Activated naive CD4-positive, alpha-beta T cell treated with anti-CD3 and anti-CD28 coated beads, Interleukin-2, amount 10 ng/mL, durations not matched to agents 7 days and 5 days (primary cell): ENCODE measurements at places on chromosomes 12 and 14.

DNA sequence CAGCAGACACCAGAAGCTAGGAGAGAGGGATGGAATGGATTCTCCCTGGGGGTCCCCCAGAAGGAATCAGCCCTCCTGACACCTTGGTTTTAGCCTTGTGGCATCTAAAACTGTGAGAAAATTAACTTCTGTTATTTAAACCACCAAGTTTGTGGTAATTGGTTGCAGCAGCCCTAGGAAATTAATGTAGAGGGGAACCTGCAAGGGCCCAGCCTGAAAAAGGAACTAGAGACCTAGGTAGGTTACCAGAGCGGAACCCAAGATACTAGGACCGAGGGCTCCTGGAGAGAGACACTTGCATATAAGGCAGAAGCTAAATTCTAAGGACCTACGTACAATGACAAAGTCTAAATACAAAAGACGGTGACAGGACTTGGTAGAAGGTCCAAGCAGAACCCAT lies 8.1 kb upstream of the DENND5B start:
- no peak overlapping the region for H3K27ac ChIP-seq
- peaks cover 11% of the 10 kb centered on the region for H3K27me3 ChIP-seq

DNA sequence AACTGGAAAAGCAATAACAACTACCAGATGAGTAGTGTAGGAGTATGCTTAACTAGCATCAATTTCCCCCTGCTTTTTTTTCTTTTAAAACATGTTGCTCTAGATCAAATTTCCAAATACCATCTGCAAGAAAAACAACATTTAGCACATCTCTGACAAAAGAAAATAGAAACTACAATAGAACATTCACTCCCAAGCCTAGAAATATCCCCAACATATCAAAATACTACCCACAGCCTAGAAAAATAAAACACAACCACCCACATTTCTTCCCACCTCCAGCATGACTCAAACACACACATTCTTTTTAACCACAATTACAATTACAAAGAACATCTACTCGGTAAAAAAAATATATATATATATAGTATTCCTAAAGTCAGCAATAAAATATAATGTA lies 120.0 kb downstream of the PPFIA2 start:
- no peaks in the 10 kb centered on the region for H3K4me1 ChIP-seq
- no peak overlapping the region for H3K27ac ChIP-seq
- DNase-seq, result no peak
- no peak overlapping the region for H3K4me3 ChIP-seq

DNA sequence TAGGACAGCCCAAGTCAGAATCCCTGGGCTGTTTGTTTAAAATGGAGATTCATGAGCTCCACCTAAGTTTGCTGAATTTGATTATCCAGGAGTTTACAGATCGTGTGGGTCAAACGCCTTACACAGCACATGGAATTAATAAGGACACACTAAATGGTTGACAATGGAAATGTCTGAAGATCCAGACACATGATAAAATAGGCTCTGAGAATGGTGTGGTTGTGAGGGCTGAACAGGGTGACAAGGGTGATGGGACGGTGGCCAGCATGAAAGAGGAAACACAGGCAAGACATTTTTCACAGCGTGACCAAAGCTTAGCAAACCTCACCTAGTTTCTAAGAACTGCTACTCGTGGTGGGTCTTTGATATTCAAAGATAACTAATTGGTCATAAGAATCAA lies 12.5 kb downstream of the VWF start:
- H3K27me3 ChIP-seq, result peaks cover 24% of the 10 kb centered on the region
- H3K27ac ChIP-seq, result no peak overlapping the region
- DNase-seq, result no peak
- no peak overlapping the region for H3K4me3 ChIP-seq

GRCh38 chr12:25417071-25417470 lies 136.0 kb downstream of the LMNTD1 start:
- H3K27me3 ChIP-seq, result peaks cover 8% of the 10 kb centered on the region

DNA sequence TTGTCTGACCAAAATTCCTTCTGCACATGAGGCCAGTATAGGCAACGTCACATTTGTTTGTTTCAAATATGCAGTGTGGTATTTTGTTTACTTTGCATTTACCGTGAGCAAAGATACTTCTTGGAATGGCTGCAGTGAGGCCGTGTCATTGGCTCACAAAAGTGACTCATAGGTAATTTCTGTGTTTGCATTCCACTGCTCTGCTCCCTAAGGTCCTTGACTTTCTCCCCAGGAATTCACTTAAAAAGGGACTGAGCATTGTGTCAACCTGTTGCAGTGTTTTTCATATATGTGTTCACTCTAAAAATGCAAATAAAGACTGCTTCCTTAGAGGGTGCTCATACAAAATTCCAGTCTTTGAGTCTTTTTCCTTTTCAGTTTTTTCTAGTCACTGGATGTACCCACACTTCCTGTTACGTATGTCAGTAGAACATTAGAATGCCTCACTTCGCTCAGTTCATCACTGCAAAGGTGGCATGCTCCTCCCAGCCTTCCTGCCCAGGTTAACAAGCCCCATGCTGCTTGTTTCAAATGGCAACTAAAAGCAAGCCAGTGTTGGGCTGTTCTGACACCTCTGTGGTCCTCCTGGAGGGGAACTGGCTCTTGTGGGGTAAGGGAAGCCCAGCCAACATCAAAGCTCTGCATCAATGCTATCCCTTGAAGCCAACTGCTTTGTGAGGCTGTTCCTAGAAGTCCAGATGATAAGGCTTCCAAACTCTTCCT lies 9.1 kb downstream of the C12orf76 start:
- peaks cover 51% of the 10 kb centered on the region for H3K4me1 ChIP-seq
- H3K27me3 ChIP-seq, result no peaks in the 10 kb centered on the region
- no peak overlapping the region for H3K4me3 ChIP-seq
- peak overlapping the region; percentile 92 for H3K27ac ChIP-seq
- peaks cover 69% of the 10 kb centered on the region for H3K36me3 ChIP-seq
- DNase-seq, result peak; percentile 60

GRCh38 chr14:102452302-102452701 lies 57.3 kb downstream of the ANKRD9 start:
- H3K4me1 ChIP-seq, result no peaks in the 10 kb centered on the region
- no peak for DNase-seq
- peaks cover 4% of the 10 kb centered on the region for H3K36me3 ChIP-seq
- no peak overlapping the region for H3K27ac ChIP-seq

GRCh38 chr14:92848887-92849286 lies 54.8 kb downstream of the GOLGA5 start:
- H3K4me1 ChIP-seq, result peaks cover 55% of the 10 kb centered on the region
- H3K27me3 ChIP-seq, result peaks cover 12% of the 10 kb centered on the region
- no peak overlapping the region for H3K27ac ChIP-seq
- no peak overlapping the region for H3K4me3 ChIP-seq
- H3K36me3 ChIP-seq, result peaks cover 5% of the 10 kb centered on the region

DNA sequence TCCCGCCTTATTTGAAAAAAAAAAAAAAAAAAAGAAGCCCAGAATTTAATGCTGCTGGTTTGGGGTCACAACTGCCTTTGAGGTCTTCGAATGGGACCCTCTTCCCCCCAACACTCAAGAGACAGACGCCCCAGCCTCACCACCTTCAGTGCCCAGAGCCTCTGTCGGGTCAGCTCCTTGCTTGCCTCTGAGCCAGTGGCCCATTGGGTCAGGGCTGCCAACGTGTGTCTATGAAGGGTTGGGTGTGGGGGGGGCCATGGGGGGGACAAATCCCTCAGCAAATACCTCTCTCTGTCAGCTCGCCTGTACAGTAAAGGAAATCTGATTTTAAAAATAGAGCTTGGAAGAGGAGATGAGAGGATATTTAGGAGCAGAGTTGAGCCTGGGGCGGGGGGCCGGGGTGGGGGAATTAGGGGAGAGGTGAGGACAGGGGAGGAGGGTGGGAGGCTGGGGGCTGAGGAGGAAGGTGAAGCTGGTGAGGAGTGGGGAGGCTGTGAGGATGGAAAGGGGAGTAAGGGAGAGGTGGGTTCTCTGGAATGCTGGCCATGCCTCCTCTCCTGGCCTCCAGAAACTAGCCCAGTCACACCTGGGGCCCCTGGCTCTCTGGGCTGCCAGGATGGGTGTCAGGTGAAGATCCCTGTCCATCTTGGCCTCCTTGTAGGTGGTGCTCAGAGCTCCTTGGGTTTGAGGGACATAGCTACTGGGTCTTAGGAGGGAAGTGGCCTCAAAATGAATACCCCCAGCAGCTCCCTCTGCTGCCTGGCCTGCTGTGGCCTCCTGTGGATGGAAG lies 13.3 kb downstream of the RTL1 start:
- no peak overlapping the region for H3K4me3 ChIP-seq
- no peaks in the 10 kb centered on the region for H3K36me3 ChIP-seq
- no peaks in the 10 kb centered on the region for H3K4me1 ChIP-seq
- peaks cover 16% of the 10 kb centered on the region for H3K27me3 ChIP-seq

GRCh38 chr14:93114068-93114710 lies 1.5 kb downstream of the ITPK1 start:
- H3K36me3 ChIP-seq, result peaks cover 5% of the 10 kb centered on the region
- peaks cover 45% of the 10 kb centered on the region for H3K4me1 ChIP-seq
- H3K27me3 ChIP-seq, result peaks cover 6% of the 10 kb centered on the region
- H3K4me3 ChIP-seq, result peak overlapping the region; percentile 86
- DNase-seq, result peak; percentile 24

DNA sequence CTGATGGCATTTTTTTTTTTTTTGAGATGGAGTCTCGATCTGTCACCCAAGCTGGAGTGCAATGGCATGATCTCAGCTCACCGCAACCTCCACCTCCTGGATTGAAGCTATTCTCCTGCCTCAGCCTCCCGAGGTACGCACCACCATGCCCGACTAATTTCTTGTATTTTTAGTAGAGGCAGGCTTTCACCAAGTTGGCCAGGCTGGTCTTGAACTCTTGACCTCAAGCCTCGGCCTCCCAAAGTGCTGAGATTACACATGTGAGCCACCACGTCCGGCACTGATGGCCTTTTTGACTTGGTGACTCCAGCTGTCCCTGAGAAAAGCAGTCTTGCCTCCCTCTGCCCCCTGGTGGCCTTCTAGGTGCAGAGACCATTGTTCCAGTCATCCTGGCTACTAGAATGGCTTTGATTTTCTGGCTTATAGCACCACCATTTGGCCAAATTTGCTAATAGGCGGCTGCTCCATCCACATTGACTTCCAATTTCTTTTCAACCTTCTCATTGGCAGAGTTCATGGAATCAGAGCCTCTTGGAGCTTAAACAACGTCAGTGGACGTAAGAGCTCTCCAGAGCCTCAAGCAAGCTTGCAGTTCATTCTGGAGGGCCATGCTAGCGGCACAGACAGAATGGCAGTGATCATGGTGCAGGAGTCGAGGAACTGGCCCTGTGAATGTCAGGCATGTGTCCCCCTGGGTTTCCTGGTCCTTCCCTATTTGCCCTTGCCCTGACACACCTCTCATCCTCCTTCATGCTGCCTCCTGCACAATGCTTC lies 25.4 kb upstream of the EIF4B start:
- H3K4me3 ChIP-seq, result no peak overlapping the region
- H3K27me3 ChIP-seq, result peaks cover 47% of the 10 kb centered on the region

GRCh38 chr12:130608132-130608531 lies 108.0 kb downstream of the RIMBP2 start:
- H3K36me3 ChIP-seq, result no peaks in the 10 kb centered on the region
- no peak overlapping the region for H3K4me3 ChIP-seq
- no peak overlapping the region for H3K27ac ChIP-seq
- H3K27me3 ChIP-seq, result no peaks in the 10 kb centered on the region
- no peak for DNase-seq

- no peaks in the 10 kb centered on the region for H3K27me3 ChIP-seq
- no peak overlapping the region for H3K4me3 ChIP-seq
- H3K4me1 ChIP-seq, result no peaks in the 10 kb centered on the region
- no peaks in the 10 kb centered on the region for H3K36me3 ChIP-seq
These were observed 508.6 kb downstream of the FLRT2 start for GRCh38 chr14:86038387-86039042.

- no peak overlapping the region for H3K4me3 ChIP-seq
- H3K27ac ChIP-seq, result no peak overlapping the region
- H3K4me1 ChIP-seq, result no peaks in the 10 kb centered on the region
- no peak for DNase-seq
These were observed 159.5 kb upstream of the NRXN3 start for GRCh38 chr14:78010688-78011087.

DNA sequence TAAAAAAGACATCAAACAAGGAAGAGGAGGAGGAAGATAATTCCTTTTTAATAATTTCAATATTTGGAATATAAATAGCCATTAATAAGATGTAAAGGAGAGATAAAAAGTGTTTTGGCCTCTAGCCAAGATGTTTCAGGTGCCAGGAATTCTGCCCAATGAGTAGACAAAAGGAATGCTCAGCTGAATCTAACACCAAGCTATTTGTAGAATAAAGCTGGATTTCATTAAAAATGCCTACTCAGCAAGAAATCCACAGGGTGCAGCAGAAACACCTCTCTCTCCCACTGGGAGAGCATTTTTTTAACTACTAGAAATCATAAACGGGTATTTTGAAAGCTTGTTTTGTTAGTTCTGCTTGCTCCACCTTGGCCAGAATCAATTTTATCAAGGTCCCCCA lies 4.1 kb upstream of the STAB2 start:
- H3K27ac ChIP-seq, result no peak overlapping the region
- no peaks in the 10 kb centered on the region for H3K36me3 ChIP-seq
- no peak for DNase-seq
- H3K27me3 ChIP-seq, result peaks cover 5% of the 10 kb centered on the region
- H3K4me3 ChIP-seq, result no peak overlapping the region
- no peaks in the 10 kb centered on the region for H3K4me1 ChIP-seq

DNA sequence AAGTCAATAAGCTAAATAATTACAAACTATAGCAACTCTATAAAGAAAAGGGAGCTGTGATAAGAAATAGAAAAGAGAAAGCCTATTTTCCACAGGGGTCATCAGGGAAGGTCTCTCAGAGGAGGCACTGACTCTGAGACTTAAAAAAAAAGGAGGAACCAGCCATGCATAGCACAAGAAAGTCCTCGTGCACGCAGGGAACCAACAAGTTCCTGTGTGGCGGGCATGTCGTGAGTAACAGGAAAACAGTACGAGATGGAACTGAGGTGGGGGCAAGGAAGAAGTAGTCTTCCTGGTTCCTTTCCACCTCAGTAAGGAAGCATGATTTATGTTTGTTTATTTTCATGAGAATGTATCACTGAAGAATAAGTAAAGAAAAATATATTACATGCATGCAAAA lies 367.0 kb upstream of the TMEM132C start:
- no peak overlapping the region for H3K4me3 ChIP-seq
- no peak overlapping the region for H3K27ac ChIP-seq
- no peaks in the 10 kb centered on the region for H3K4me1 ChIP-seq
- no peaks in the 10 kb centered on the region for H3K36me3 ChIP-seq

DNA sequence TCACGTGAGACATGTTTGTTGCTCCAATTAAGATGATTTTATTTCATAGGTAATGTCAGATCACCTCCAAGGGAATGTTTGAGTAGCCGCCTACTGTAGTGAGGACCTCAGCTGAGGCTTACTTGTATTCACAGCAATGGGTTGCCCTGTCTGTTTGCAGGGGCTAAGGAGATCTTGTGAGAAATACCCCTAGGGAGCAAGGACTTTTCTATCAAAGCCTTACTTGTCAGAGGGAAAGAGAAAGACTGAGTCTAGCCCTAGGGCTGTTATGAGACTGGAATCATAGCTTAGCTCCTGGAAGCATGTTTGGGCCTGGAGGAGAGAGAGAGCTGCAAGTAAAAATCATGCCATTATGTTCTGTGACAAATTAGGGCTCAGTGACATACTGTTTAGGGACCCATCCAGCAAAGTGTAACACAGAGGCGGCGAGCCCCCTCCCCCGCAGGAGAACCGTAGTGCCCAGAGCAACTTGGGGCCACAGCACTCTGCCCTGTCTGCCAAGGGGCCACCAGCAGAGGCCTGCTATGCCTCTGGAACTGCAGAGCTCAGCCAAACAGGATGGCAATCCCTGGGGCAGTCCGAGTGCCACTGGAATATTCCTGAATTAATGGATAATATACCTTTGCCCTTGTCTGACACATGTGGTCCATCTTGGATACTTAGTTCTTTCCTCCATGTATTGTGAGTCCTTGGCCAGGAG lies 178.8 kb downstream of the DACT1 start:
- H3K27me3 ChIP-seq, result peaks cover 6% of the 10 kb centered on the region
- no peaks in the 10 kb centered on the region for H3K36me3 ChIP-seq
- H3K4me1 ChIP-seq, result no peaks in the 10 kb centered on the region
- no peak overlapping the region for H3K4me3 ChIP-seq
